ENCODE measurements at places on chromosomes 12 and 14.

DNA sequence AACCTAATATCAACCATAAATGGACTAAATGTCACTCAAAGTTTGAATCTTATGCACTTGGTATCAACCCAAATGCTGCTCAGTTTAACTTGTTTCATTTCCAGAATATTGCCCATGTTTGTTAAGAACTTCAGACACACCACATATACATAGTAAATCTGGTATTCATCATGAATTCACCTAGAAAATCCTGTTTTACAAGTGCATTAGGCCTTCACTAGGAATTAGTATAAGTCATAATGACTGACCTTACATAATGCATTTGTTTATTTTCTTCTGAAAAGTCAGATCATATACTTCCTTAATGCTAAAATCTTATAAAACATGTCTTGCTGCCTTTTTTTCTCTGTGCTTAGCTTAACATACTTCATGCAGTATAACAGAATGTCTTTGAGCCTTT, 66.1 kb downstream of the ABCD2 start:
- DNase-seq, result no peak

DNA sequence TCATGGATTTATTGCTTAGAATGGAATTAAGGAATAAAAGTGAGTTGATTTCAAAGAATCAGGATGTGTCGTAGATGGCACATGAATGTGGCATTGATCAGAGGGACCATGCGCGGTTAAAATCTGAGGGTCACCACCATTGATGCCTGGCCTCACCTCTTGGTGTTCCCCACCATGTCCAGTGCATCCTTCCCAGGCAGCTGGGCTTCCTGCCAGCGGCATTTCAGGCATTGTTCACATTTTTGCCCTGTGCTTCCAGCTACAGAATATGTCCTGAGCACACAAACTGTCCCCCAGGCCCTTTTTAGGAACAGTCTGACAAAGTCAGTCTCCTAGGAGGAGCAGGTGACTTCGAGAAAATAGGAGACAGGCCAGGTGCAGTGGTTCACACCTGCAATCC, 42.0 kb upstream of the TSPAN9 start:
- no peak for DNase-seq

DNA sequence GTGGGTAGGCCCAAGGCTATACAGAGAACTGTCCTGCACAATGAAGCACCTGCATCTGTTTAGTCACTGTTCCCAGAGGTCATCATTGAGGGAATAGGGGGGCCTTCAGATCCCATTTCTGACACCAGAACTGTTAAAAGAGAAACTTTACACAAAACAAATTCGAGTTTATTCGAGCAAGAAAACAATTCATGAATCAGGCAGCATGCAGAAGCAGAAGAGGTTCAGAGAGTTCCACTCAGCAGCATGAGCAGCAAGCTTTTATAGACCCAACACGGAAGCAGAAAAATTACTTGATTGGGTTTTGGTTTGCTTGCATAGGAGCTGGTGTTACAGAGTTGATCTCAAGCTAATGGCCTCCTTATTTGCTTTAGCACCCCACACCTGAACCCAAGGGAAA, 1.7 kb upstream of the SFSWAP start:
- DNase-seq, result no peak

GRCh38 chr14:57244106-57244505, 24.6 kb downstream of the EXOC5 start:
- DNase-seq, result no peak

GRCh38 chr12:16789204-16789790, 183.3 kb upstream of the LMO3 start:
- no peak for DNase-seq
